ENCODE measurements at places on chromosomes 13 and 19.

GRCh38 chr13:100549316-100549715 is 39.3 kb downstream of the GGACT start:
- DNase-seq = no peak

GRCh38 chr19:54481326-54481930 is 8.3 kb upstream of the CDC42EP5 start:
- DNase-seq = peak; percentile 31

- no peak for DNase-seq
These were observed 581 bp downstream of the RCBTB1 start for GRCh38 chr13:49584771-49585182.

- no peak for DNase-seq
These were observed 88.2 kb downstream of the STK24 start for GRCh38 chr13:98488736-98489135.

- DNase-seq = no peak
These were observed 26.0 kb downstream of the DPRX start for GRCh38 chr19:53657778-53658177.

DNA sequence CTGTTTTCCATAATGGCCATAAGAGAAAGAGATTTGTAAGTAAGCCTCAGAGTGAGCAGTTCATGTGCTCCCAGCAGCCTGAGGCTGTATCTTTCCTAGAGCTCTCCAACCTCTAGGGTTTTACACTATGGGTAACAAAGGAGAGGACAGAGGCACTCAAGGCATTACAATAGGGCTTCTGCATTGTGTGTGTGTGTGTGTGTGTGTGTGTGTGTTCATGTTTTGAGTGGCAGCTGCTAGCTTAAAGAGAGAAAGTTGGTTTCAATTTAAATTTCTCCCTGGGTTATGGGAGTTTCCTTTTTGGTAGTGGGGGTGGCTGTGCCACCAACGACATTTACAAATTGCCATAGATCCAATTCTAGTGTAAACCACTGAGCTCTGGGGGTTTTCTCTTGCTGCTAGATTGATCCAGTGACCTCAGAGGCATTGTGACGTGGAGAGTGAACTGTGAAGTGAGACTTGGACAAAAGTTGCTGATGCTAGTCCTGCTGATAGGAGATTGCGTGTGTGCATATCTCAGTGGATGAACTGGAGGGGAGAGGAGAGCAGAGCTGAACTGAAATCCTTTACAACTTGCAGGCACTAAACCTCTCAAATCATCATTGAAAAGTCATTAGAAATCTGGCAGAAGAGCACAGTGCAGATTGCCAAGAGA is 67.2 kb upstream of the OLFM4 start:
- no peak for DNase-seq

- DNase-seq = no peak
These were observed 825 bp upstream of the CARM1 start for GRCh38 chr19:10870501-10870954.

- DNase-seq = no peak
These were observed 11.4 kb downstream of the NDUFA11 start for GRCh38 chr19:5891938-5892771.

DNA sequence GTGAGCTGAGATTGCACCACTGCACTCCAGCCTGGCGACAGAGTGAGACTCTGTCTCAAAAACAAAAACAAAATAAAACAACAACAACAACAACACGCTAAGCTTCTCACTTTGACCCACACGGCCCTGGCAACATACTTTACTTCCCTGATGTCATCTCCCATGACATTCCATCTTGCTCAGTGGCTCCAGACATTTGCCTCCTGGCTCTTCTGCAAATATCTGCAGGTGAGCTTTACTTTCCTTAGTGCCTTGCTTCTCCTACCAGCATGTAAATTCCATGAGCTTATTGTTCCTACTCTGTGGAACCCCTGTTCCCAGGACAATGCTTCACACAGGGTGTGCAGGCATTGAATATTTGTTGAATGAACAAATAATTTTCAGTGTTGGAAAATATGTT is 205.6 kb upstream of the TMTC4 start:
- DNase-seq = no peak

DNA sequence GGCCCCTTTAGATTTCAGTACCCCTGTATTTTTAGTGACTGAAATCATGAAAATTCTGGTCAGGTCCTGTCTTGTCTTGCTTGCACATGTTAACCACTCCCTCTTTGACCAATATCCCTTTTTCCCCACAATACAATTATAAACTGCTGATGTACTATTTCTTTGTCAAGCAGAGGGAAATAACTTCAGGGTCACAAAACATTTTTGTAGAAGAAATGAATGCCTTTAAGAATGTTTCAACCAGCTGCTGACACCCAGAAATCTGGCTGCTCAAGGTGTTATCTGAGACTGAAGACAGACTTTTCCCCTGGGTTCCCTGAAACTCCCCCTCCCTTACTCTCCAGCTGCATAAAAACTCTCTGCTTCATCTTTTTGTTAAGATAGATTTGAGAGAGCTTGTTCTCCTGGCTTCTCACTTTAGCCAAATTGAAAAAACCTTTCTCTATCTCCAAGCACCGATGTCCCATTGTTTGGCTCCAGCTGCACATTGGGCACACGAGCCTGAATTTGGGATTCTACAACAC is 18.4 kb upstream of the ACOD1 start:
- no peak for DNase-seq

- DNase-seq = no peak
These were observed 12.1 kb downstream of the MAG start for GRCh38 chr19:35304036-35304435.

- no peak for DNase-seq
These were observed 125.4 kb upstream of the ZNF507 start for GRCh38 chr19:32219881-32220472.

DNA sequence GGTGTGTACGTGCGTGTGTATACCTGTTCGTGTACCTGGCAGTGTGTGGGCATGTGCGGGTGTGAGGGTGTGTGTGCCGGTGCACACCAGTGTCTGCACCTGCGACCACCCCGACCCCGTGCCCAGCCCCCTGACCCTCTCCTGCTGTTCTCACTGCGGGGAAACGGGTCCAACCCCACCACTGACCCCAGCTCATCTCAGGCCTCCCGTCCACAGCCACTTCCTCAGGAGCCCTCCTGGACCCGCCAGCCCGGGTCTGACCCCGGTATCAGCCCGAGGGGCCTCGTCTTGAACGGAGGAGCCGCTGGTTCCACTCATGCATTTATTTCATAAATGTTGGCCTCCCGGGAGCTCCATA is 23.8 kb upstream of the ONECUT3 start:
- DNase-seq = no peak

DNA sequence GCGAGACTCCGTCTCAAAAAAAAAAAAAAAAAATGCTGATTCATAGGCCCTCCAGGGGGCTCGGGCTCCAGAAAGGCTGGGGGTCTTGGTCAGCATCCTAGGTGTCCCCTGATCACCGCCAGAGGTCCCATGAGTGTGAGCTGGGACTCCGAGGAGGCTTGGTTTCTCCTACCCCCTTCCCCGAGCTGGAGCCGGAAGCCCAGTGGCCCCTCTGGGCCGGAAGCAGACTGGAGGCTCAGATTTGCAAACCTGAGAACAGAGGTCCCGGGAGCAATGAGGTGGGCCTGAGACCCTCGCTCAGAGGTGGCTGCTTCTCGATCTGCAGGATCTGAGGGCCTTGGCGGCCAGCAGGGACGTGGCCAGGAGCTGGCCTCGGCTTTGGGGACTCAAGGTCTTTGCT is 41.5 kb downstream of the EFNA2 start:
- DNase-seq = no peak

GRCh38 chr13:73231471-73231870 is 172.7 kb downstream of the KLF5 start:
- no peak for DNase-seq

DNA sequence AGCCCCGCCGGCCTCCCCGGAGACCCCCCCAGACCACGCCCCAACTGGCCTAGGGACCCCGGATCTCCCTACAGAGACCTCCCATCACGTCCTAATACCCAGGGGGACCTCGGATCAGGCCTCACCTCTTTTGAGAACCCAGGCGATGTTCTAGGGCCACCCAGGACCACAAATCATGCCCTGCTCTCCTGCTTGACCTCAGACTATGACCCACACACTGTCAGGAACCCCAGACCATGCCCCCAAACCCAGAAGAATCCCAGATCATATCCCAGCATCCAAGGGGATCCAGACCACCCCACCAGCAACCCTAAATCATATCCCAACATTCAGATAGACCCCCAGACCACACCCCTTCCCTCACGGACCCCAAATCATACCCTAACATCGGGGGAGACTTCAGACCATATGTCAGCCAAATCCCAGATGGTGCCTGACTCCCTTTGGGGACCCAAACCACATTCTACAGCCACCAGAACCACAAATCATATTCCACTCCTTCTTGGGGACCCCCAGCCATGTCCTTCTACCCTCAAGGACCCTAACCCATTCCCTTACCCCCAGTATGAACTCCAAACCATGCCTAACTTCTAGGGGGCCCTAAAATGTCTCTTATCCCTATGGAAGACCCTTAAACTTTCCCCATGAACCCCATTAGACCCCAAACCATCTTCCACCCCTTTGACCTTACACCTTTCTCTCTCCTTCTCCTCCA is 611 bp upstream of the LRFN1 start:
- no peak for DNase-seq

DNA sequence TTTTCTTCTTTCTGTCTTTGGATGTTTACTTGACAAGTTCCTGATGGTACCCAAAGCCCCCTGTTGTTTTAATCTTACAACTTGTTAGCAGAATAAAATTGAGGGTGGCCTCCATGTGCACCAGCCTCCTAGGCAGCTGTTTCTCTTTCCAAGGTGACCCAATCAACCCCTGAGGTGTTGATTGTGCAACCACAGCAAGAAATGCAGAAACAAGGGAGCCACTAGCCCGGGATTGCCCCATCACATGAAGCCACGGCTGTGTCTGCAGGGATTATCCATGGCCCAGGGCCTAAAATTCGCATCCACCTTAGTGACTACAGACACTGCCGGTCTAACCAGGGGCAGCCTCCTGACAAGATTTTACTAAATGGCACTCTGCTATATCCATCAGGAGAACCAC is 14.4 kb downstream of the CEACAM4 start:
- no peak for DNase-seq

DNA sequence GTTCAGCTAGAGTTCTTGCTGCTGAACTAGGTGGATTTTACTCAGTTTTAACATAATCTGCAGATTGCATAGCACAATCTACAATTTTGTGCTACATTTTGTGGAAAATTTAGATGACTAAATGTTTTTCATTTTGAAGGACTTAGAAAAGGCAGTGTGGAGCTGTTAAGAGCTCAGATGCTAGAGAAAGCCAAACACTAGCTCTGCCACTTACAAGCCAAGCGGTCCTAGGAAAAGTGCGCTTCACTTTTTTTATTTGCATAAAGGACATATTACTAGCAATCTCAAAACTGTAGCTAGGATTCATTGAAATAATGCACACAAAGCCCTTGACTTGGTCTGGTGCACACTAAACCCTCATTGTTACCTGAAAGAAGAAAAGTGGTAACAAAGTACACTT is 8.1 kb upstream of the CSNK1A1L start:
- no peak for DNase-seq

DNA sequence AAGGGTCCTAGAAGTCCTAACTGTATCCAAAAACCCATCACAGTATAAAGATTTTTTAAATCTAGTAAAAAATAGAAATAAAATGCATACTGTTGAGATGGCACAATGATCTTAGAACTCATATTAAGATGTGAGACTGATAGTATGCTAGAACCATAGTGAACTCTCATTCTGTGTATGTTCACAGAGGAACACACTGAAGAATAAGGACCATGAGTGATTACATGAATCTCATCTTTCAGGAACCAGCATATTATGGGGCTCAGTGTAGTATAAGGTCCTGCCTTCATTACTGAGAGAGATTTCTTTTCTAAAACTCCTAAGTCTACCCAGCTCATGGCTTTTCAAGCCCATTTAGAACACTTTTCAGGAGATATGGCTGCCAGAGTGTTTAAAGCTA is 59.8 kb upstream of the RFC3 start:
- no peak for DNase-seq

DNA sequence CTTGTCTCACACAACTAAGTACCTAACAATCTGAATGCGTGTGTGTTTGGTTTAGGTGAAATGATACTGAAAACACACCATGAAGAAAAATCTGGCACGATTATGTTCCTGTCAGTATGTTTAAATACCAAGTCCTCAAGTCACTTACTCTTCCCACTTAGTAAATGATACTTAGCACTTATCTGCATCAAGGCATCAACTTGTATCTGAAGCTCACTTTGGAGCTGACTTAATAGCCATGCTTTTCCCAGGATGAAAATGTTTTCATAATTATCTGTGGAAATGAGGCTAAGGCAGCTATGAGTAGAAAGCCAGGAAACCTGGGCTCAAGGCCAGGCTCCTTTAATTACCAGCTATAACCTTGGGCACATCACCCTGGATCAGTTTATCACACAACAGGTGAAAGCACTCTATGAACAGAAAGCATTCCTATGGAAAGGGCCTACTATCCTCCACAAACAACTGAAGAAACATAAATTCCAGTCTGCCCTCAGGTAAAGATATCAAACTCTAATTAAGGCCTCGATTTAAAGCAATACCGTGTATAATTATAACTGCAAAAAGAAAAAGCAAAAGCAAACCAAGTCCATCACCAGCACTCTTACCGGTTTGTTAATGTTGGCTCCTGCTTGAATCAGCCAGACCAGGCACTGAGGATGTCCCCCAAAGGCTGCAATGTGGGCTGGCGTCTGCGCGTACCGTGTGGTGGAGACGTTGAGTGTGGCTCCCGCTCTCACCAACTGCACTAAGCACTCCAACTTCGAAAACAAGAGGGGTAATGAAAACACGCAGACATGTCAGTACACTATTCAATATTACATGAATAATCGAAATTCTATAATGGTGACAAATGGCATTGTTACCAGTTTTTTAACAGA is 4.6 kb downstream of the ANKRD10 start:
- DNase-seq = no peak

- no peak for DNase-seq
These were observed 1.8 kb downstream of the ZSWIM4 start for GRCh38 chr19:13797058-13797440.

DNA sequence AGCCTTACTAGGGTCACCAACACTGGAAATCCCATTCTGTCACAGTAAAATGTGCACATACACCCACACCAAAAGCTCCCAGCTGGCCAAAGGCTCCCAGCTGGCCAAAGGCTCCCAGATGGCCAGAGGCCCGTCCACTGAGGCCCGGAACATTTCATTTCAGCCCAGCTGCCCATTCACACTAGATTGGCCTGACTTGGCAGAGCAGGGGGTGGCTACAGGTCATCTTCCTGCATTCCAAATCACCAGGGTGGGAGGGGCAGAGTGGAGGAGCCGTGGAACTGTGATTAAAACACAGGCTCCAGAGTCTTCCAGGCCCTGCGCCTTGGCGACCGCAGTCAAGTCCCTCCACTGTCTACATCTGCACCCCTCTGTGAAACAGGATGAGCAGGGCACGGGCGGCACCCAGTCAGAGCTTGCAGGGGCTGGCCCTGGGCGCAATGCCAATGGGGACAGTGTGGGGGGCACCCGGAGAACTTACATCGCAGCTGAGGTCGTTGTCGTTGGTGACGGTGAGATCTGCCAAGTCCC is 10.1 kb upstream of the PRKD2 start:
- DNase-seq = no peak

- no peak for DNase-seq
These were observed 1.1 kb downstream of the APC2 start for GRCh38 chr19:1450735-1451731.

GRCh38 chr19:18768046-18768771 is 22.9 kb downstream of the COMP start:
- DNase-seq = no peak

- DNase-seq = no peak
These were observed 17.8 kb downstream of the C2CD4C start for GRCh38 chr19:391207-391557.
